ENCODE measurements at places on chromosomes 12 and 14.

DNA sequence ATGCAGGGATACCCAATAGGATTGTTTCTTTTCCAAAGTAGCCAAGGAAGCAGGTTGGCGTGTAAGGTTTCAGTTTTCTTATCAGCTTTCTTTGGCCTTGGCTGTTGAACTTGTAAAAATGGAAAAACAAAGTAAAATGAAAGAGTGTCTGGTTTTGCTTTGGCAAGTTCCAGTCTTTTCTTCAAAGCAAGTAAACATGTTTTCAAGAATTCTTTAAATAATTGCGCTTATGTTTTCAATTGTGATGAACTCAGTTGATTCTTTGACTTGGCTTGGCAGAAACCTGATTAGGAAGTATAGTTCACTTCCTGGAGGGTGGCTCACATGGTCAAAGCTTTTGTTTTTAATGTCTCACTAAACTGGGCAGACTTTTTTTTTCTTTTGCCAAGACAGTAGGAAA is 112.2 kb upstream of the USP44 start:
- DNase-seq, result no peak

- no peak for DNase-seq
These were observed 4.1 kb upstream of the NCOR2 start for GRCh38 chr12:124571556-124571955.

- DNase-seq, result no peak
These were observed 22.7 kb downstream of the PAWR start for GRCh38 chr12:79668113-79668512.

DNA sequence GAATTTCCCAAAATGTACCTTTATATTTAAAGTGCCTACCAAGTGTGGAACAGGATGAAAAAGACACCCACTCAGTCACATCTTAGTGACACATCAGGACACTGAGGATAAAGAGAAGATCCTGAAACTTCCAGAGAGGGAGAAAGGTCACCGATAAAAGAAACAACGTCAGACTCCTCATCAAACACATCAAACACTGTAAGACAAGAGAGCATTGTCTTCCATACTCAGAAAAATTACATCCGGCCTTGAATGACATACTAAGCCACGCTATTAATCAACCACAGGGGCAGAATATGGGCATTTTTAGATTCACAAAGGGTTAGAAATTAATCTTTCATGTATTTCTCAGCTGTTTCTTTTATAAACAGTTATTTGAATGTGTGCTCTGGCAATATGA is 490.3 kb downstream of the APAF1 start:
- DNase-seq, result no peak

DNA sequence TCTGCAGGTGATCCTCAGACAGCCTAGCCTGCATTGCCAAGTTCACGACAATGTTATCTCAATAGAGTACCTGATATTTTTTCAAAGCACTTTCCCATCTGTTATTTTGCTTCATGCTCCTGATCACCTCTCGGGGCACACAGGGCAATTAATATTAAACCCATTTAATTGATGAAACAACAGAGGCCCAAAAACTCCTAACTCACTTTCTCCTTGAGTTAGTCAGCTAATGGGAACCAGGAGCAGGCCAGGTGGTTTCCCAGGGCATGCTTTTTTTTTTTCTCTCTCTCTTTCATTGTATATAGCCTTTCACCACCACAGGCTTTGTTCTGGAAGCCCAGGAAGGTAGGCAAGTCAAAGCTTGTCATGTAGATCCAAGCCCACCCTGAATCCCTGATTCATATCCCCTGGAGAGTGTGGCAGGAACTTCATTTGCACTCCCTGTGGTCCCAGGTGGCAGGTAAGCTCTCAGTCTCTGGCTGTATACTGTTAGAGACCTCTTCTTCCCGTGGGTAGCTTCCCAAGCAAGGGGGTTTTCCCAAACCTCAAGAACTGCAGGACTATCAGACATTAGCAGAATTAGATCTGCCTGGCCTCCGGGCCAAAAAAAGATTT is 41.6 kb upstream of the MAP1LC3B2 start:
- no peak for DNase-seq

- DNase-seq, result no peak
These were observed 150.1 kb downstream of the SUDS3 start for GRCh38 chr12:118526255-118527095.

DNA sequence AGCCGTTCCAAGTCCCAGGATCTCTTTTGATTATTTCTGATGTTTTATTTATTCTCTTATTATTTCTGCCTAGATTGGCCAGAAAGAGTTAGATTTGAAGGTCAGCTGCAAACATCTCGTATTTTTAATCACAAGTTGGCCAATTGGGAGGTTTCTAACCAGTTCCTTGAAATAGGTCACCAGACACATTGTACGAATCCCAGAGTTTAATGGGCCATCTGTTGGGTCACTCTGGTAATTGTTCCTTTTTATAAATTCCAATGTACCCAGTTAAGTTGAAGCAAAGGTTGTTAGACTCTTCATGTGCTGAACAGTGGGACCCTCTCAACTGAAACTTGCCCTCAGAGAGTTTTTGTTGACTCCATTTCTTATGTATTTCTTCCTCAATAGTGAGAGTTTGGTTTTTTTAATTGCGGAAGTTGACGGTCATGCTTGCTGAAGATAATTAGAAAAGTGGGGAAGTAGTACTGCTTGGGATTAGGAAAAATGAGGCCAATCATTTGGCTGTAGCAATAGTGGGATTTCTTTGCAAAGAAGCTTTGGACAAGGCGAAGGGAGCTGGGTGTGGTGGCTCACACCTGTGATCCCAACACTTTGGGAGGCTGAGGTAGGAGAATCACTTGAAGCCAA is 382.7 kb upstream of the RGS6 start:
- DNase-seq, result no peak

GRCh38 chr12:13069380-13069779 is 25.2 kb downstream of the FAM234B start:
- DNase-seq, result no peak

DNA sequence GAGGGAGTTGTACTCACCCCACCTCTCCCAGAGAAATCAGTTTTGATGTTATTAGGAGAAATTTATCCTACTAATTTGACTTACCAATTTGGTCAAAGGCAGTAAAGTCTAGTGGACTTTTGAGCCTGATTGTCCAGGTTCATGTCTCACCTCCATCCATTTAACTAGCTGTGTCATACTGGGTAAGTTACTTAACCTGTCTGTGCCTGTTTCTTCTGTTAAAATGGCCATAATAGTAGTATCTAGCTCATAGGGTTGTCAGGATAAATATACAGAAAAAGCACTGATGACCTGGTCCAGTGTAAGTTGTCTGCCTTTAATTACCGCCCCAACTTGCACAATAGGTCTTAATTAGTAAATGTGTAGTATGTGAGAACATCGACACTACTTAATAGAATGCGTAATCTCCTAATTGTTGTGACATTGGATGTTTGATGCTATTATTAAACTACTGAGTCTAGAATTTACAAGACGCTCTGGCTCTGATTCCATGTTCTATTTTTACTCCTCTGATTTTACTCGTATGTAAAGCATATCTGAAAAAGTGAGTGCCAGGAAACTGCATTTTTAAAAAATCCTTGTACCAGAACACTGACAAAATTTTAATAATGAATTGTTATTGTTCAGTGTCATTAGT is 1.5 kb downstream of the RAB21 start:
- DNase-seq, result no peak

- no peak for DNase-seq
These were observed 1.2 kb downstream of the SRGAP1 start for GRCh38 chr12:63845726-63846125.

DNA sequence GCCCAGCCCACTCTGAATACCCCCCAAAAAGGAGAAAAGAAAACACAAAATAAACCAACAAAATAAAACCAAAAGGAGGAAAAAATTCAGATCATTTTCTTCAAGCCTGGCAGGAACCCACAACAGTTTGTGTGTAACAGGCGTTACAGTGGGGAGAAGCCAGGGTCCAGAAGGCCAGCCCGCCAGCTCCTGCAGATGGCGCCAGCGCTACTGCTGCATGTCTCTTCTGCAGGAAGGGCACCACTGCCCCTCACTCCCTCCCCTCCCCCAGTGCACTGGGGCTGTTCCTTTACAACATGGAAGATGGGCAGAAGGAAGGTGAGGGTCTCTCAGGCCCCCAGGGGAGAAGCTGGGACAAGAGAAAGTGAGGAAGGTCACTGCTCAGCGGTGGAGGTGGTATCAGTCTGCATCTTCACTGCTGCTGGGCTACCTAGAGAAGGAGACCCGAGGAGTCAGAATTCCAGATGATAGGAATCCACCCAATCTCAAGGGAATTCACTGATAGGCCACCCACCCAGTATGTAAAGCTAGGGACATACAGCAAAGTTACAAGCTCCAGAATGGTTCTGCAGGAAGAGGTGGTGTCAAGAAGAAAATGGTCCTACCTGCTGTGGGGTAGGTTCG is 2.3 kb upstream of the NOP2 start:
- peak; percentile 74 for DNase-seq

DNA sequence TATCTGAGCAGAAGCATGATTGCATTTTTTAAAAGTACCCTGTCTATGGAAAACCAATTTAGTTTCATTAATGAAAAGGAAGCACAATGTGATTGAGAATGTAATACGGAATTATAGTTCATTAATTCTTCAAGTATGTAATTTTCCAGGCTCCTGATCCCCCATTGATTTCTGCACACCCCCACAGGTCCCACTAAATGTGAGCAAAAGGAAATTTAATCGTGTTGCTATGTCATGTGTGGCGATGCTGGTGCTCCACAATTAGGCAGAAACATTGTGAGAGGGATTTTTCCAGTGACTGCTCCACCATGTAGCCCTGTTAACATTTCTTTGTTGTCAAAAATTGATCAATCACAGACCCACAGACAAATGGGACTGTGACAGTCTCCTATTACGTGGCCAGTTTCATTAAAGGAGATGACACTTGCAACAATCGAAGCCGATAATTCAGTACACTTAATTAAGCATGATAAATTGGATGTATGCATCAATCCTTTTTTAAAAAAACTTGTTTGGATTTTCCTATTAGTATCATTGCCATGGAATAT is 306.0 kb downstream of the NELL2 start:
- no peak for DNase-seq

DNA sequence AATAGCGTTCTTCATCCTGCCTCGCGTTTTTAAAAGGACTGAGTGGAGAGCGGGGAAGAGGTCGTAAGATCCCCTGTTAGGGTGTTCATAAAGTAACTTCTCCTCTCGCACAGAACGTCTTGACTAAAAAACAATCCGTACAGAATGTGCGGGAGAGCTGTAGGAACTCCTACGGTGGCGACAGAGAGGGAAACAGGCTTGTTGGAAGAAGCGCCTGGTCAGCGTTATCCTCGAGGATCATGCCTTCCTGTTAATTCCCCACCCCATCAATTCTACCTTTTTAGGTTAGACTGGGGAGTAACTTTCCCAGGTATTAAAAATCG is 399 bp upstream of the WASHC4 start:
- peak; percentile 17 for DNase-seq

DNA sequence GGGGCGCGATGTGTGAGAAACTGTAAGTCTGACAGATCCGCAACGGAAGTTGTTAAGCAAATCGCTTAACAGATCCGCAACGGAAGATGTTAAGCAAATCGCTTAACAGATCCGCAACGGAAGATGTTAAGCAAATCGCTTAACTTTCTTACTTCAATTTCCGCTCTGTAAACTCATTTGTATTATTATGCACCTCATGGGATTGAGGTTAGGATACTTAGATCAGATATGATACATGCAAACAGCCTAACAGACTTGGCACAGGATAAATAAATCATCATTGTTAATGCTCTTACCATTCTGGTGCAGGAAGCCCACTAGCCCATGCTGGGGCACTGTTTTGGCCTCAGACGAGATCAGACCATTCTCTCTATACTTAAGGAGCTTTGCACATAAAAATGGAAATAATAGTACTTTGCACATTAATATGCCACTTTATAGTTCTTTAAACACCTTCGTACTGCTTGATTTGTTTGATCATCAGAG is 399 bp downstream of the NCAPD2 start:
- no peak for DNase-seq

- no peak for DNase-seq
These were observed 1.7 kb upstream of the NOS1 start for GRCh38 chr12:117363056-117363662.

DNA sequence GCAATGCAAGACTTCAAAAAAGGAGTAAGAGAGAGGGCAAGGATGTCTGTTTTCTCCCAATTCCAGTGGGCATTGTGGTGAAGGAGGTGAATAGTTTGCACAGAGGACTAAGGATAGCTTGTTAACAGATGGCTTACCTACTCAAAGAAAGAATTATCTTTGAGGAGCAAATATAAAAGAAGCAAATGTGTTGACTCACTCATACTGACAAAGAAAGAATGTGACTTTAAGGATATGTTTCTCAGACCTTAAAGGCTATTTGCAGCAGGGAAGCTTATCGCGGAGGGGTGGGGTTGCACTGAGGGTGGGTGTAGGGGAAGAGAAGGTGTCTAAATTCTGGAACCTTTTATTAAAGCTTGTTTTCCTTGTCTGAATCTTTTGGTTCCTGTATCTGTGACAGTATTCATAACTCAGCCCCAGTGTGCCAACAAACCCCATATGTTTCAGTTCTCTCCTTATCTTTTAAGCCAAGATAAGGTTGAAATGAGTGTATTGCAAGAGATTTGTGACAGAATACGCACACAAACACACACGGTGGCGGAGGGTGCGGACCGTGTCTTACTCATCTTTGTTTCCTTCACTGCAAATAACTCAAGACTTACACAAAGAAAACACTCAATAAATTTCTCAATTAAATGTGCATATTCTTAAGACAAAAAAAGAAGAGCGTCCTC is 146.4 kb upstream of the ARID2 start:
- no peak for DNase-seq

DNA sequence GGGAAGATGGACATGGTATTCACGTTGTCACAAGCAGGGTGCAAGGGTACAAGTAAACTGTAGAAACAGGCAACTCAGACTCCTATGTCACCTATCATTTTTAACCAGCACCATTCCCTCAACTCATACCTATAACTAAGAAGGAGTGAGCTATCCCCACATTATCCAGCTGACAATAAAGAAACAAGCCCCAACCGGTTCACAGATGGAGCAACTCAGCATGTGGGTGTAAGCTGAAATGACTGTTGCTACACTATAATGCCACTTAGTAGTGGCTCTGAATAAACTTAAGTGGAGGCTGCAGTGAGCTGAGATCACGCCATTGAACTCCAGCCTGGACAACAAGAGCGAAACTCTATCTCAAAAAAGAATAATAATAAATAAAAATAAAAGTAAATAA is 829.5 kb upstream of the MDGA2 start:
- no peak for DNase-seq

GRCh38 chr14:39593377-39593776 is 161.1 kb upstream of the FBXO33 start:
- no peak for DNase-seq

DNA sequence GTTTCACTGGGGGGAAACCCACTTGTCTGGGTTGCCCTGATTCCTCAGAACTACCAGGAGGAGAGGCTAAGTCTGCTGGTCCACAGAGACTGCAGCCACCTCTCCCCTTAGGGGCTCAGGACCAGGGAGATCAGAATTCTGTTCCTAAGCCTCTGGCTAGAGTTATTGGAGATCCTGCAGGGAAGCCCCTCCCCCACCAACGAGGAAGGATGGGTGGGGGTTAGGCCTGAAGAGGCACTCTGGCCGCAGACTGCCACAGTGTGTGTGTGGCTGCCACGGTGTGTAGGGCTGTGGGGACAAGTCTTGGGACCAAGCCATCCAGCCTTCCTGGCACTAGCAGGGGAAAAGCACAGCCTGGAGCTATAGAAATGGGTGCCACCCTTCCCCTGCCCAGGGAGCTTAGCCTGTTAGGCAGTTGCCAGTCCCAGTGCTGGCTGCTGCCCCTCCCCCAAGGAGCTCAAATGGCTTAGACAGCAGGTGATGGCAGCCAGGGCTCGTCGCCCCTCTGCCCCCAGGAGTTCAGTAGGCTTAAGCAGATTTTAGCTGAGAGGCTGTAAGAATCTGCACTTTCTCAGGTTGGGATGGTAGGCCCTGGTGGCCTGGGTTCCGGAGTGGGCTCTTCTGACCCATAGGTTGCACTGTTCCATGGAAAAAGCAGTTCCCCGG is 107.7 kb downstream of the ERGIC2 start:
- no peak for DNase-seq

All from HTR-8/SVneo (cell line).